Endothelial cell (in vitro differentiated cells): ENCODE measurements at places on chromosomes 5 and 9. TPM values are rescaled to one million over a fixed set of nuclear protein-coding genes. Genes with fewer than 3 reads are reported as not detected.

The TIMD4 gene
- not detected for total RNA-seq

The FAM53C gene
- total RNA-seq, result 49.5 TPM

The SLC6A7 gene
- total RNA-seq, result not detected

DNA sequence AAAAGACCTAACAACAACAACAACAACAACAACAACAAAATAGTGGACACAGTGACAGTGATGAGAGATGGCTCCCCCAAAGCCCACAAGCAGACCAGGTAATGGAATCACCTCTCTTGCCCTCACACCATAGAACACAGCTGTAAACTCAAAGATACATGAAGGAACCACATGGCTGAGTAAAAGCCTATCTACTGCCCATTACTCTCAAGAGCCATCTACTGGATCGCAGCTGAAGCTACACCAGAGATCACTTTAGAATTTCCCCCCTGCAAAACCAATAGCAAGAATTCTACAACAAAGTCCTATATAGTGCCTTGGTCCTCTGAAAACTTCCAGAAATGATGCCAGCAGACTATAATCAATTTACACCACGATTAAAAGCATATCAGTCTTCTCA is 1537.6 kb upstream of the CDH9 start:
- DNase-seq, result no peak

DNA sequence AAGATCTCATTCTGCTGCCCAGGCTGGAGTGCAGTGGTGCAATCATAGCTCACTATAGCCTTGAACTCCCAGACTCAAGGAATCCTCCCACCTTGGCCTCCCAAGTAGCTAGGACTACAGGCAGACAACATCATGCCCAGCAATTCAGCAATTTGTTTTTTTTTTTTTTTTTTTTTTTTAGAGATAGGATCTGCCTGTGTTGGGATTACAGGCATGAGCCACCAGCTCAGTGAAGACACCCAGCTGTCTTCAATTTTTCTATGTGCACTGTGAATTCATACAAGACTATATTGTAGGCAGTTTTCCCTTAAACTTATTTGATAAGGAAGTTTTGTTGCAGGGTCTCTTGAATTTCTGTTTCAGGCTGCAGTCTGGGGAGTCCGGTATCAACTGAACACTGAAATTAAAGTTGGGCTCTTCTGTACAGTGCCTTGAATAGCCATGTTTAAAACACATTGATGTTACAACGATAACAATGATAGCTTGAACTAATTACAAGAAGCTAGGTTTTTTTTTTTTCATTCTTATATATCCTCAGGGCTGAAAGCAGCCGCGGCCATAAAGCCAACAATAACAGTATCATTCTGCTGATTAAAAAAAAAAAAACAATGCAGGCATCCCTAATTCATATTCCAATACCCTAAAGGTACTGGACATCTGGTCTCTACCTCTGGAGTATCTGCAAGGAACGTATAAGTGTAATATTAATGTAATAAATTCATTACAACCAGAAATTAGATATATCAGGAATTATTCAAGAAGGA is 63.5 kb downstream of the MPDZ start:
- no peak for DNase-seq

DNA sequence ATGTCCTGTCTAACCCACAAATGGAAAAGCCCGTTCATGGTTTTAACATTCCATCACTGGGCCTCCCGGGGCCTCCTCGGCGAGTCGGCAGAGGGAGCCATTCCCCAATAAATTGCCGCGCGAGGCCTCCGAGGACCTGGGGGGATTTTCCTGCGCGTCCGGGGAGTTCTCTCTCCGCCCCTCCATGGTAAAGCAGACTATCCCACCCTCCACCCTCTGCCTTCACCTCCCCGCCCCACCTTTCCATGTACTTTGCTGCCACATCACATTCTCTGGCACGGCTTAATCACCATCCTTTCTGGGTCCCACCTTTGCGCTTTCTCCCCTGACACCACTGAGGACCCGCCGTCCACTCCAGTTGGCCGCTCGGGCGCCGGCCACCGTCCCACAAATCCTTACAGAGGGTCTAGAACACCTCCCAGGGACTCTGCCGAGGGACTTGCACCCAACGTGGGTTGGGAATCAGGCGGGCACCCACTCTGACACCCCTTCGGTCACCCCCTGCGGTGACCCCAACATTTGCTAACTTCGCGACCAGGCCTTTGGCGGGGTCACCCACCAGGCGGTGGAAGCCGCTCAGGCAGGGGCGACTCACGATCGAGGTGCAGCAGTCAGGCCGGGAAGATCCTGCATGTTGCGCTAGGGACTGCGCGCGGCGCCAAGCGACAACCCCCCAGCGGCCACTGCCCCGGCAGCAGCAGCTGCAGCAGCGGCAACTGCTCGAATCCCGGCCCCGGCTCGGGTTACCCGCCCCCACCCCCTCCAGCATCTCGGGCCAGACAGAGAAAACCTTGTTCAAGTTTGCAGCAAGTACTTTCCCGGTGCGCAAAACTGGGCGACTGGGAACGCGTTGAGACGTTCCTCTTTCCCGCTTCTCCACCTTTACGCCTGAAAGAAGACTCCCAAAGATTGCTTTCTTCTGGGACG is at the start of gene MEGF10:
Gene MEGF10 (plus strand): TSS at position 778 of the 927 bp plus-strand sequence. CDS start 40,513 bp downstream, outside the sequence.
- DNase-seq, result peak; percentile 70

DNA sequence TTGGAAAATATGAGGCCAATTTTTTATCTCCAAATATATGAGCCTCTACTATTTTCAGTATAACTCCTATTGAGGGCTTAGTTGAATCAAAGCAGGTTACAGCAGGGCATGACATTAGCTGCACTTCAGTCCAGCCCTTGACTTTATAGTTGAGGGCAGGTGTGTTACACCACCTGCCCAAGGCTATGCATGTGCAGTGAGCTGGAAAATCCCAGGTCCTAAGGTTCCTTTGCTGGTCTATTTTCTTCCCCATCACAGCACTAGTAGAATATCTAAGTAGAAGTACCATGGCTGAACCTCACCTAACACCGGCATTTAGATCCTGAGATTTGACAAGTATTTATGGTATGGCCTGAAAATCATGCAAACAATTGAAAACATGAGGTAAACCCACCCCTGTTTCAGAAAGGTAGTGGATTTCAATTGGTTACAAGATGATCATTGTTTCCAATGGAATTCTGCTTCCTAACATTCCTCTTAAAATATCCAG is 201.1 kb downstream of the SEMA5A start:
- DNase-seq, result no peak

DNA sequence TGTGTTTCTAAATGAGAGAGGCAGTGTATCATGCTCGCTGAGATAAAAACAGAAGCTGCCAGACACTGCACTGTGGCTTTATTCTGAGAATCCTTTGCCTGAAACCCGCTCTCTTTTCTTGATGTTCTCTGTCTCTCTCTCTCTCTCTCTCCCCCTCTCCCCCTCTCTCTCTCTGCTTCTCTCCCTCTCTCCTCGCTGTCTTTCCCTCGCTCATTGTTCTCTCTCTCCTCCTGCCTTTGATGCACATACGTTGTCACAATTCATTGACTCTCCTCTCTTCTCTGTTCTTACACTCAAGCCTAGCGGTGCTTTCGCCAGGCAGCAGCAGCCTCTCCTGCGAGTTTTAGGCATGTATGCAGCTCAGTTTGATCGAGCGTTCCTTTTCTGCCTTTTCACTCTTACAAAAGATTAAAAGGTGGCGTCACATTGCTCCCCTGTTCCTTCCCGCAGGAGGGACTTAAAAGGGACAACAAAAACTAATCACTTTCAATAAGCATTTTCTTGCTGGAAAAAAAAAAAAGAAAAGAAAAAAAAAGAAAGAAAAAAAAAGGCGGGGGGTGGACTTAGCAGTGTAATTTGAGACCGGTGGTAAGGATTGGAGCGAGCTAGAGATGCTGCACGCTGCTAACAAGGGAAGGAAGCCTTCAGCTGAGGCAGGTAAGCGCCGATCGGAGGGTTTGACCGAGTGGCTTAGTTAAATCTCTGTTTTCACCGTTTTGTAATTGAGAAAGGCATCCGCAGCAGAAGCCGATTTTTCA is 717.9 kb upstream of the WWC1 start:
- DNase-seq, result peak; percentile 18

DNA sequence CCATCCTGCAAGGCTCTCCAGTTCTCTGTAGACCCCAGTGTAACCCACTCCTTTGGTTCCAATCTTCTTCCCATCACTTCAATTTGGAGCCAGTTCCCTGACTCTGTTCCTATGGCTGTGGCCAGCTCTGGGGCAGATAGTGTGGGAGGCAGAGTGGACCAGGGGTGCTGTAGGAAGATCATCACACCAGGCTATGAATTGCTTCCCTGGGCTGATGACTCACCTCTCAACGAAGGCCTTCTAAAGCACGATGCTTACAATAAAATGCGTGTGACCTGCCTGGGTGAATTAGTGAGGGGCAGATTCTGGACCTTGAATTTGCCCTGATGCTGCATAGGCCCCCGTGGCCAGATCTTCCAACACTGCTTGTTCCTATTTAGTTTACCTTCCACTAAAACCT is 289.7 kb downstream of the FBXL7 start:
- no peak for DNase-seq

GRCh38 chr5:135236908-135237747 is 161.9 kb downstream of the MACROH2A1 start:
- no peak for DNase-seq

DNA sequence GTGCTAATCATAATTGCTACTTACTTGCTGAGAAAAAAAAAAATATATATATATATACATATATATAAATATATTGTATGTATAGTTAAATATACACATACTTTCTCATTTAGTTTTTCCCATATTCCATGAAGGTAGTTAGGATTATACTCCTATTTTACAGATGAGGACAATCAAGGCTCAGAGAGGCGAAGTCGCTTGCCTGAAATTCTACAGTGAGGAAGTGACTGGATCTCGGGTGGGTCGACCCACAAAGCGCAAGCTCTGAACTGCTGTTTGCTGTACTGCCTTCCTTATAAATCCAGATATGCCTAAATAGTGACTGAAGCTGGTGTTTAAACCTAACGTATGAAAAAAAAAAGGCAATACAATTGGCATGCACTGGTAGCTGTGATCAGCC is 148.3 kb upstream of the TBC1D2 start:
- no peak for DNase-seq

DNA sequence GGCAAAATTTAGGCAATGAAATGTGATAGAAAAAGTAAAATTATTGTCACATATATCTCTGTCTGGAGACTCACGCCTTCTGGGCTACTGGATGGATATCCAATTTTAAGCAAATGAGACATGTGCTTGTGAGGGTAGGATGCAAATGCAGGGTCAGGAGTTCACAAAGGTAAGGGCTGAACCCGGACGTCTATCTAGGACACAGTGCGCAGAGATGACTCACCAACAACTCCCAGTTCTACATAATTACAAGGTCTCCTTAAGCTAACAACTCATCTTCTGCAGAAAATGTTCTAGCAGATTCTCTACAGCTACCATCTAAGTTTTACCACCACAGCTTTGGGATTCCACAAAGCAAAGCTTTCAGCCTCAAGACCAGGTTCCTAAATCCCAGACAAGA is 160.5 kb downstream of the ENTREP1 start:
- DNase-seq, result no peak

DNA sequence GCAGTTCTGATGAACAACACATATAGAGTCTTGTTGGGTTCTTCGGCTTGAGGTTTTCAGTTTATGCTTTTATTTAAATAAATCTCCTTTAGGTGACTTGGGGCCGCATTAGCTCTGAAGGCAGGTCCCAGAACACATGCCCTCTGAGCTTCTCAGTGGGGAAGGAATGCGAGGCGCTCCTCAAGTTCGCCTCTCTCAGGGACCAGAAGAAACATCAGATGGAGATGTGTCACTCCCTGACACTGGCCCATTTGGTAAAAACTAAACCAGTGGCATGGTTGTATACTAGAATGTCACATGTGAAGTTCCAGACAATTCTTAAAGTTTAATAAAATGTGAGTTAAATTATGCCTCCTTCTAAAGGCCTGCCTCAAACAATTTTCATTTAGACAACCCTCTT is 1.9 kb downstream of the MACROH2A1 start:
- no peak for DNase-seq

GRCh38 chr5:81247441-81247972 is 14.4 kb downstream of the CKMT2 start:
- DNase-seq, result no peak

- no peak for DNase-seq
Observed at GRCh38 chr9:38680837-38681445, 39.0 kb downstream of the FAM240B start.

DNA sequence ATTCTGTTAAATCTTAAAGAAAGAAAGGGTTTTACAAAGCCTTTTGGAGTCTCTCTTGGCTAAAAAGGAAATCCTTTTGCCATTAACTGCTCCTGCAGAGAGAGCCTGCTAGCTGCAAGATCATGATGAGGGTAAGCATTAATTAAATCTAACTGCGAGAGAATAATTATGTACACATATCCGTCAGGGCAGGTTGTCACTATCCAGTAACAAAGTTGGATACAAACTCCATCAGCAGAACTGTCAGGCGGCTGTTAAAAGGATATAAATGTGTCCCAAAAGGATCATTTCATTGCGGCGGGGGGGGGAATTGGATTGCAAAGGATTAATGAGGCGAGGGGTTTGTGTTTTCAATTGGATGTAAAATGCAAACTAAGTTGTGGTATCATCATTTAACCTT is 289.3 kb downstream of the ASTN2 start:
- no peak for DNase-seq

DNA sequence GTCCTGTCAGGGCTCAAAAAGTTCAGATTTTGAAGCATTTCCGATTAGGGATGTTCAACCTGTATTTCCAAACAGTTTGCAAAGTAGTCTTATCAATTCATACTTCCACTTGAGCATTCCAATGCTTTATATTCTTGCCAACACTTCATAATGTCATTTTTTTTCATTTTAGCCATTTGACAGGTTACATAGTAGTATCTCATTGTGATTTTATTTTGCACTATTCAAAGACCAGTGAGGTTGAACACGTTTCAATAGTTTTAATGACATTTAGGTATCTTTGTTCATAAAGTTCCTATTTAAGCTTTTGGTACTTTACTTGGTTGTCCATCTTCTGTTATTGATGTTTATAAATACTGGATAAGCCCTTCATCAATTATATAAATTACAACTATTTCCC is 71.4 kb downstream of the CEP120 start:
- DNase-seq, result no peak

DNA sequence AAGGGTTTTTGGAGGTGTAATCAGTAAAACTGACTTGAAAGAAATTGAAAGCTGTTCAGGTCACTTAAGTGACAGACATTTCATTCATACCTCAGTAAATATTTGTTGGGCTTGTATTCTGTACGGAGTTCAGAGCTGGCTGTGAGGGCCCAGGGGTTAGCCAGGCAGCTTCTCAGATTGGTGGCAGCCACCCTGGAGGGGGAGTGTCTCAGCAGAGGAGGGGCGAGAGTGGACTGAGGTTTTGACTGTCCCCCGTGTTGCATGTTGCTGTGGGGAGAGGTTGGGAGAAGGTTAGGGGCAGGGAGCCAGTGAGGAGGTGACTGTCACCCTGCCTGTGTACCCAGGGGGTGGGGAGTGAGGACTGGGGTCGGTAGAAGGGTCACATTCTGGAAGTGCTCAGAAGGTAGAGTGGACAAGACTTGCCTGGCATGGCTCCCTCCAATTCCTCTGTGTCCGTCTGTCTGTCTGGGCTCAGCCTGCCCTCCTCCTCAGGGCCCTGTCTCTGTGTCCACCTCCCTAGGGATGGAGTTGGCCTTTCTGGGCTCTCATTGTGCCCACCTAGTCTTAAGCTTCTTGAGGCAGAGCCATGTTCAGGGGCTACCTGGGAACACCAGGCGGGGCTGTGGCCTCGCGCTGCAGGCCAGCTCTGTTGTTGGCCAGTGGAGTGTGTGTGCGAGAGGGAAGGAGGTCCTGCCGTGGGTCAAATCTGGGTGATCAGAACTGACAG is 4.4 kb downstream of the PHF2 start:
- DNase-seq, result no peak

GRCh38 chr5:170497311-170498038 is 6.3 kb upstream of the KCNIP1 start:
- no peak for DNase-seq

- DNase-seq, result peak; percentile 77
Observed at GRCh38 chr5:51383131-51384121, at the start of gene ISL1. Gene ISL1, plus strand, starts transcription at chr5:51383448. Its CDS starts 224 bp downstream, at chr5:51383672.

- DNase-seq, result no peak
Observed at GRCh38 chr9:126295936-126296600, 30.6 kb upstream of the MVB12B start.
